ENCODE measurements at places on chromosomes 2 and 18.

- no peak for DNase-seq
These were observed 300.1 kb downstream of the NDUFA10 start for GRCh38 chr2:239724851-239725550.

DNA sequence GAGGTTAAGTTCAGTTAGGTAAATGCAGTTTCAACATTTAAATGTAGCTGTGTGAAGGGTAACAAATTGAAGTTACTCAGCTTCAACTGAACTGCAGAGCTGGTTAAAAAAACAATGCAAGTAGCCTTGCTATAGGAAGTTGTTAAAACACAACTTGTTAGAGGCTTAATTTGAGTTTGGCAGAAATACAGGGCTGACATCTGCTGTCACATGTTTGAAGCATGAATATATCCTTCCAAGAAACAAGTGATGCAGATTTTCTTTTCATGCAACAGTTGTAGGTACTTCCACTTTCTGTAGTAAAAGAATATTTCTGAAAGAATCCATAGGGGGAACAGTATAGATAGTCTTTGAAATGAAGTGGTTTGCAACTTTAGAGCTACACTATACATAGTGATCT lies 208.7 kb upstream of the RASGRP3 start:
- no peak for DNase-seq

GRCh38 chr2:227717687-227718567 lies at the start of gene SLC19A3:
Gene SLC19A3, minus strand, starts transcription at chr2:227718028. Its CDS starts 15,710 bp downstream, at chr2:227702318.
- no peak for DNase-seq

DNA sequence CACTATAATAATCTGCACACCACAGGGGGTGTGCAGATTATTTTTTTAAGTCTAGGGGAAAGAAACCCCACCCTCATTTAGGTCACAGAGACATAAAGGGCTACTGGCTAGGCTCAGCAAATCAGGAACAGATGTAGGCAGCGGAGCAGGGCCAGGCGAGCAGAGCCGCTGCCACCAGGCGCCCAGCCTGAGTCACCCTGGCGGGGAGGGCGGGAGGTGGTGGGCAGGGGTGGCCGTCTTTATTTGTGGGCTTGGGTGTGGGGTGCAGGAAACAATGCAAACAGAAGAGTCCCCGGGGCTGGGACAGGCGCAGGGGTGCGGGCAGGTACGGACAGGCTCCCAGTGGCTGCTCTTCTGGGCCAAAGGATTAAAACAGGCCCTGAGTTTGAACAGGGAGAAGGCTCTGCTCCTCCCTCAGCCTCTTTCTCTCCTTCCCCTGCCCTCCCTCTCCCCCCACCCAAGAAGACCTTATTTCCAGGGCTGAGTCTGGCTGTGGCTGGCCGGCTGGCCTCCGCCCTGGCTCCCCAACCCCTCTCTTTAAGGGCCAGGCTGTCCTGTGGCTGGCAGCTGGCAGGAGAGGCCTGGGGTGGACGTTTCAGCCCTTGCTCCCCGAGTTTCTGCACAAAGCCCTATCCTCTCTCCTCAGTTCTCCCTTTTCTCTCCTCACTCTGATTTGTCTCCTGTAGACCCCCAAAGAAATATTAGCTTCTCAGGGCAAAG lies 142.9 kb upstream of the SMAD2 start:
- no peak for DNase-seq

- DNase-seq: no peak
These were observed 49.9 kb downstream of the ZAP70 start for GRCh38 chr2:97763176-97763845.

DNA sequence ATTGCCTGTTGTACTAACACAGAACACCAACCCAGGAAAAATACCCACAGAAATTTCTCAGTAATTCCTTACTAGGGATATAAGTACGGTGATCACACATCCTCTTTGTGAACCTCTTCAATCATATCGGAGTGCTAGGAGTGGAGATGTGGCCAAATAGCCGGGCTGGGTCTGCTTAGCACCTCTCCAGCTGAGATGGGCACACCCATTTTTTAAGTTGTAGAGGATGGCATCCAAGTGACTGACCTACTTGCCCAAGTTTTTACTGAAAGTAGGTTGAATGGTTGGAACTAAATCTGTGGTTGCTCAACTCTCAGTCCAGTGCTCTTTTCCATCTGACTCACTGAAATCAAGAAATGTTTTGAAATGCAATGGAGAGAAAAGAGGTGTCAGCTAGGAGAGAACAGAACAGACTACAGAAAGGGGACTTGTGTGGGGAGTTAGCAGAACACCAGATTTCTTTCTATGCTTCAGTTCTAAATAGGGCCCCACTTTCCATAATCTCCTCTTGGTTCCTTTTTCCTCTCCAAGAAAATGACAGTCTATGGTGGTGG lies 68.7 kb upstream of the FSHR start:
- DNase-seq: no peak

- no peak for DNase-seq
These were observed 159.2 kb upstream of the ALKAL2 start for GRCh38 chr2:446963-447530.

DNA sequence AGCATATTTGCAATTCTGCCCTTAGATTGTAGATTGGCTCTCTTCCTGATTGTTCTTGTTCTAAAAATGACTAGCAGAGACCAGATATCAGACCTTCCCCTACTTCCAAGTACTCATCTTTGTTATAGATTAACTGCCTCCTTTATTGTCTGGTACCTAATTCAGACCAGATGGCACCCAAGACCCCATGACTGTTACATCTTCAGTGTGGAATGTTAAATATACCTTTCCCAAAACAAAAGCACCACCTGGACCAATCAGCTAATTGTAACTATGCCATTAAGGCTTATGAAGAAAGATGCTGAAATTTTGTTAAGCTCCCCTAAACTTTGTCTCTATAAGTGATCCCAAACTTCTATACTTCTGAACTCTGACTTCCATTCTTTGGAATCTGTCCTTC lies 12.0 kb upstream of the TFPI start:
- no peak for DNase-seq

DNA sequence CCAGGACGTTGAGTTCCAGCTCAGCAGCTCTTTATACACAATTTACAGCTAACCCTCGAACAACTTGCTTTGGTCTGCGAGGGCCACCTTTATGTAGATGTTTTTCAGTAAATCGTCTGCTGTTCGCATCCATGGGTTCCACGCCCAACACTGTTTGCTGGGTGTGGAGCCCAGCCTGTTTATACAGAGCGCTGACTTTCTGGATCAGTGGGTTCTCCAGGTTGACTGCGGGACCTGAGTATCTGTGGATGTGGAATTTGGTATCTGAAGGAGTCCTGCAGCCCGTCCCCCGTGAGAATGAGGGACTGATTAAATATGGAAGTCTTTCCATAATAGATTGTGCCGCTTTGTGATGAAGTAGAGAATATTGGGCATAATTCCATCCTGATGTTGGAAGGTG lies 2.9 kb downstream of the CTDP1 start:
- no peak for DNase-seq

- DNase-seq: no peak
These were observed 48.4 kb downstream of the ATP8B1 start for GRCh38 chr18:57754577-57755338.

GRCh38 chr2:157492189-157492773 lies 48.4 kb upstream of the CYTIP start:
- peak; percentile 10 for DNase-seq

DNA sequence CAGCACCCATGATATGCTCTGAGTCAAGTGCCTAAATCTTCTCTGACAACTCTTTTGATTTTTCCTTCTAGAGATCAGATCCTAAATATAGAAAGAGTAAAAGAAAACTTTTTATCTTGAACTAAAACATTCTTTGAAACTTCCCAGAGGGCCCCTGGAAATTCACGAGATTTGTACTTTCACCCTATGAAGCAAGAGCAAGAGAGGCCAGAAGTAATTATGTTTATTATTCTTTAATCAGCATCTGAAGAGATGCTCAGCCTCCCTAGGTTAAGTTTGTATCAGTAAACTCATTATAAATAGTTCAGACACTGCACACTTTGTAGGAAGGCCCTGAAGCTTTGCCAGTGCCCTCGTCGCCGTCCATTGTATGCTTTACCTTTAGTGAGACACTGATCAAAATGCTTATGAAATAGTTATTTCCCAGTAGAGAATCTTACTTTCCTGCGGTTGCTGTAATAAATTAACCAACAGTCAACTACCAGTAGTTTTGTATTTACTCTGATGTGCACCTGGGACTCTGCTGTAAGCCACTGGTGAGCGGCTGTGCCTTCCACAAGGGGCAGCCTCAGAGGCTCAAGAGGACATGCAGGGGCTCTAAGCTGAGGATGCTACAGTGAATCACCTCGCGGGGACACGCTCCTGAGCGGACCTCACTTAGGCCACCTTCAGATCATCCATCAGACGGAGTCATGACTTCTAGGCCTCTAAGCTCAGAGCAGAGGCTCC lies 71.9 kb downstream of the BIN1 start:
- no peak for DNase-seq

- no peak for DNase-seq
These were observed 161.1 kb downstream of the FAM210A start for GRCh38 chr18:13565228-13565627.

- DNase-seq: no peak
These were observed 31.7 kb upstream of the MAP4K3 start for GRCh38 chr2:39468579-39469451.

- DNase-seq: no peak
These were observed 24.1 kb downstream of the POLE4 start for GRCh38 chr2:74982577-74982976.

GRCh38 chr2:3730646-3731045 lies 27.3 kb downstream of the DCDC2C start:
- DNase-seq: no peak

DNA sequence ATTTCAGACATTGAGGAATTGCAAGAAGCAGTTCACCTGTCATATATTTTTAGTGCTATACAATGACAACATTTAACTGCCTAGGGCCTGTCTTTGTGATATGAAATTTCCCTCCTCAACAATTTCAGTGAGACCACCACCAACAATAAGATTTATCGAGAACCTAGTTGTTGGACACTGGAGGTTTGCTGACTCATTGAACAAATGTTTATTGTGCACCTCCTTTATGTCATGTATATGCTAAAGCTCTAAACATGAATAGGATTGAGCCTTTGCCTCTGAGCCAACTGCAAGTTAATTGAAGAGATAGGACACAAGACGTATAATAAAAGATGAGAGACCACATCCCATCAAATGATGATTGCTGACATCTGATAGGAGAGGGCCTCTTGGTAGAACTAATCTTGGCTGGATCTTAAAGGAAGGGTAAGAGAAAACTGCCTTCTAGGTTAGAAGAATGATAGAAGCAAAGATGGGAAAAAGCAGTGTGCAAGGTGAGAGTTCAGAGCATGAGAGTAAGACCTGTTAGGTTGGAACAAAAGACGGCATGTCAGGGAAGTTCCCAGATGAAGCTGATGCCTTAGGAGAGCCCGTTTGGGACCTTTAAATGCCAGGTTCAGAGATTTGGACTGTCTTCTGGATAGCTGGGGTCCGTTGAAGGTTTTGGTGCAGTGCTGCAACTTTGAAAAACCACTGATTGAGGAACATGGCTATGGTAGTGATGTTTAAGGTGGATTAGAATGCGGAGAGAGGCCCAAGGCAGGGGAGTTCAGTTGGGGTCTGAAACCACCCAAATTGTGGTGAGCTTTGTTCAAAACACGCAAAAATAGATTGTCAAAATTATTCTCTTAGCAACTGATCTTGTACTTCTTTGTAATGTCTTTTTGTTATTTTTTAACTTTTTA lies 133.0 kb upstream of the EML6 start:
- no peak for DNase-seq

GRCh38 chr18:31444142-31444541 lies 3.4 kb upstream of the DSG3 start:
- no peak for DNase-seq

GRCh38 chr2:71008342-71008741 lies 13.7 kb upstream of the TEX261 start:
- DNase-seq: no peak

DNA sequence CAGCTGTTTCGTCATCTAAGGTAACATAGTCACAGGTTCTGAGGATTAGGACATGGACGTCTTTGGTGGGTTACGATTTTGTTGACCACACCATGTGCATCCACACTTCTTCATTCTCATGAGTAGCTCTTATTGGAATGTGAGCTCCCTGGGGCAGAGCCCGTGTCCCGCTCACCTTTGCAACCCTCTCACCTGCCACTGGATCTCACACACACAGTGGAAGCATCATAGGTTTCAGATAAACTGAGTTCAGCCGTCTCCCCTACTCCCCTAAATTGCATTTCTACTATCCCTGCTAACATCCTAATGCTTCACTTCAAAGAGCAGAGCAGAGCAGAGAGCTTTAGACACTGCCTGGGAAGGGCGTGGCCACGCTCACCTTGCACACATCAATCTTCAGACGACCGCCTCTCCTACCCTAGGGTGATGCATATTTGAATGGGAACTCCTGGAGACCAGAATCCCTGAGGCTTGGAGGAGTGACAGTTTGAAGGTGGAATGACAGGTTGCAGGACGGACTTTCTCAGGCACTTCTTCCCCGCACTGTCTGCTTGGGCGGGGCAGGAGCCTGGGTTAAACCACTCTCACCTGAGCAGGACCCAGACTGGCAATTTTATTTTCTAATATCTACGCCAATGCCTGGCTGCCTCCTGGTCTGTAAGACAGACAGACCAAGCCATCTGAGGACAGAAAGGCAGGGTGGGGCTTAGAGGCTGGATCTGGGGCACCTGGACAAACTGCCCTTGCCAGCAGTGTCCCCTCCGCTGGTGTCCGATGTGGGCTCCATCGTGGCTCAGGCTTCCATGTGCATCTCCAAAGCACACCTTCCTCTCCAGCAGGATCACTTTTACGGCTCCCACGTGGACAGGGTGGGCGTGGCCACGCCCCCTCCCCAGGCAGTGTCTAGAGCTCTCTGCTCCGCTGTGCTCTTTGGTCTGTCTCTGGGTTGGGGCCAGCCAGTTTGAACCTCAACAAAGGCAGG lies 229.5 kb upstream of the COPS8 start:
- no peak for DNase-seq

DNA sequence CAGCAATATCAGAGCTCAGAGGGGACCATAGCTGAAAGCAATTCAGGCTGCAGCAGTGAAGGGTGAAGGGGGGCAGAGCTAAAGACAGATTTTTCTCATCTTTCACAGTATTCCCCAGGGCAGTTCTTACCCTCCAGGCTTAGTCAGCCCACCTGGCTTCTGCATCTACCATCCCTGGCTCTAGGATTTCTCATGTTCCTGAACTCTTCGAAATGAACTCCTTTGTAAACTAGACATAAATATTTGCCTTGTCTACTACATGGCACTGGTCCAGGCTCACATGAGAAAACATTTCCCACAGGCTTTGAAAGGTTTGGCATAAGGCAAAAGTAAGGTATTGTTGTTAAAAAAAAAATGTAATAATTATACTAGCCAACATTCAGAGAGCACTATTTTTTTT lies 23.6 kb upstream of the NEB start:
- no peak for DNase-seq

DNA sequence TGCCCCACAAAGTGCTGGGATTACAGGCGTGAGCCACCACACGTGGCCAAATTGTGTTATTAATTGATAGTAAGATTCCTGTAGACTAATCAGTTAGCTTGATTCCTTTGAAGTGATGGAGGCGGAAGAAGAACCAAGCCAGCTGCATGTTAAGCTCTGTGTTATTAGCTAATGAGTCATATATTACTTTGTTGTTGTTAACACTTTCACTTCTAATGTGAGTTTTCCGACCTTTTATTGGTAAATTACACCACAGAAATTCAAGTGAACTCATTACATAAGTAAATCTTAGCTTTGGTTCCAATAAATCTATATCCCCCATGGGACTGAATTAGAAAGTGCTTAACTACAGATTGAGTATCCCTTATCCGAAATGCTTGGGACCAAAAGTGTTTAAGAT lies 20.3 kb downstream of the CHMP1B start:
- DNase-seq: no peak

GRCh38 chr2:173077506-173078177 lies 2.0 kb downstream of the MAP3K20 start:
- DNase-seq: no peak

GRCh38 chr2:22855081-22855480 lies 529.9 kb upstream of the KLHL29 start:
- DNase-seq: no peak

- no peak for DNase-seq
These were observed 37.5 kb upstream of the ZNF385B start for GRCh38 chr2:179898873-179899272.
